ENCODE measurements at places on chromosomes 7 and 10.

DNA sequence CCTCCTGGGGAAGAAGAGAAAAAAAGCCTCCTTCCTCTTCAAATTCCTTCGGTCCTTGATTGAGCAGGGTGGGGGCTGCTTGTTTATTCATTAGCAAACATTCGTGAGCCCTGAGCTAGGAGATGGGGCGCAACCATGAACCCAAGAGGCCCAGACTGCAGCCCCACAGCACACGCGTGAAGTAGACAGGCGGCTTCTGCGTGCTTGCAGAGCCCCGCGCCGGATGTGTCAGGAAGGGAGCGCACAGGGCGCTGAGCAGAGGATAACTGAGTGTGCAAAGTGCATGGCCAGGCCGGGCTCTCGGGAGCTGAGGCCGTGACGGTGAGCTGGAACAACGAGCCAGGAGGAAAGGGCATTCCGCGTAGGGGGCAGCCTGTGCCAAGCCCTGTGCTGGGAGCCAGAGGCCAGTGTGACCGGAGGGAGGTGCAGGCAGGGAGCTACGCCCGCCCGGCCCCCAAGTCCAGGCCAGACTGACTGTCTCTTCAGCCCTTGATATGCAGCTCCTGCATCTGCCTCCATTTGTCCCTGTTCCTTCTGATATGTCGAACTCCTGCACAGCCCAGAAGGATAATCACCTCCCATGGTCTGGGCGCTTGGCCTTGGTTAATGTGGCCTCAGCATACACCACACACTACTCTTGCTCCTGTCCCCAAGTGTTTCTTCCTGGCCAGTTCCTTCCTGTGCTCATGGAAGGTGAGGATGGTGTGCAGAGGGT is 4.6 kb downstream of the FOXL3 start:
- DNase-seq, result no peak

- no peak for DNase-seq
Observed at GRCh38 chr7:19400758-19401254, 255.6 kb upstream of the FERD3L start.

DNA sequence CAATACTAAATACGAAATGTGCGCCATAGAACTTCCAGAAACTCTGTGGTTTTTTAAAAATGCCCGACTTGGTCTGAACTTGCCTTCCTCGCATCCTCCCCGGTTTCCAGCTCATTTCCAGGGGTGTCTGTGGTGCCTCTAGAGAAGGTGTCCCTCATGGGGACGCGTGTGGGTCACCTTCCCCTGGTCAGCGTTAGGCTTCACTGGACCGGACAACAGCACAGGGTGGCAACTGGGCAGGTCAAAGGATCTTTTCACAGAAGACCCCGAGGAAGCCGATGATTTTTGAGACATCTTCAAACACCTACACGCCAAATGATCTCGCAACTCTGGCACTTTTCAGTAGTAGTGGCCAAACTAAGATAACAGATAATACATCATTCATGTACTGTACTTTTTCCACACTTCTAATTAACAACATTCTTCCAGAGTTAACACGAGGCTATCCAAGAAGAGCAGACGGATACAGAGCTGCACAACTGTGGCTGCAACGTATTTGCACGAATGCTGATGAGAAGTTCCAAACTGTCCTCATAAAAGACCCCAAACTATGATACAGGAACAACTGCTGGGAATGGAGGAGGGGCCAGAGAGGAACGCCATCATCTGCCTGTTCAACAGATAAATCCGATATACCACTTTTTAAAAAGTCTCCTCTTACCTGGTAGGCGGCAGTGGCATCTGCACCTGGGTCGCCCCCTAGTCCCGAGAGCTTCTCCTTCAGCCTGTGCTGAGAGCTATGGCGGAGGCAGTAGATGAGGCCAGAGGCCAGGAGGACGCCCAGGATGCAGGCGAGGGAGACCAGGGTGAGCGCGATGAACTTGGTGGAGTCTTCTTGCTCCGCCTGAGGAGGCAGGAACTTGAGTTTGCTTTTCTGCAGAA is 345.5 kb downstream of the DNAJB6 start:
- DNase-seq, result no peak

- no peak for DNase-seq
Observed at GRCh38 chr7:8442814-8443304, 9.4 kb downstream of the NXPH1 start.

DNA sequence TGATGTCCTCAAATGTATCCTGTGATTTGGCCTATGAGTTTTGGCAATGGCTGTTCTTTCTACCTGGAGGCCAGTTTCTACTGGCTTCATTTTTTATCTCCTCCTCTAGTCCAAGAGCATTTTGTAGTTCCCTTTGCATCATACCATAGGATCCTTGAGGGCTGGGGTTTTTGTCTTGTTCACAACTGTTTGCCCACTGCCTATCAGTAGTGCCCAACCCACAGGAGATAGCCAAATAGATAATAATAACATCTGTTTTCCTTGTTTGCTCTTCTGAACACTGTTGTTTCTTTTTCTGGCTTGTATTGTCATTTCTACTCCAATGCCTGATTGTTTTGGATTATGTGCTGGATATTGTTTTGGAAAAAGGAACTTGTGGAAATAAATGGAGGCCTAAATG is 3.4 kb downstream of the CDK1 start:
- DNase-seq, result no peak

- DNase-seq, result no peak
Observed at GRCh38 chr10:3464760-3465405, 292.3 kb upstream of the PITRM1 start.

DNA sequence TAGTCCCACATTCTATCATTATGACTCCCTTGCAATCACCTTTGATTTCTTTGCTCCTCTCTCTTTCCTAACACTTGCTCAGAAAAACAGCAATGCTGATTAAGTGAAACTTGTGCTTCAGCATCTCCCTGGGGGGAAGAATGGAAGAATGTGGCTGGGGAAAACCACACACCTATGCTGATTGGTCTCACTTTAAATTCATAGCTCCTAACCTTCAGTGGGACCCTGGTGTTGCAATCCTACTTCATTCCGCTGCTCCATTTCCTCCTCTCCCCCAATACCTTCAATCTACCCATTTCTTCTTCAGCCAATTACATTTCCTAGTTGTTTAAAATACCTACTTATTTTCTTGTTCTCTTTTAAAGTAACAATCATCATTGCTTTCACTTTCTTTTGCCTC is 1166.7 kb upstream of the C7orf33 start:
- DNase-seq, result no peak

- DNase-seq, result no peak
Observed at GRCh38 chr10:88110355-88110754, 246.9 kb downstream of the PTEN start.

- DNase-seq, result no peak
Observed at GRCh38 chr7:142400042-142400533, 142.2 kb upstream of the PRSS58 start.

DNA sequence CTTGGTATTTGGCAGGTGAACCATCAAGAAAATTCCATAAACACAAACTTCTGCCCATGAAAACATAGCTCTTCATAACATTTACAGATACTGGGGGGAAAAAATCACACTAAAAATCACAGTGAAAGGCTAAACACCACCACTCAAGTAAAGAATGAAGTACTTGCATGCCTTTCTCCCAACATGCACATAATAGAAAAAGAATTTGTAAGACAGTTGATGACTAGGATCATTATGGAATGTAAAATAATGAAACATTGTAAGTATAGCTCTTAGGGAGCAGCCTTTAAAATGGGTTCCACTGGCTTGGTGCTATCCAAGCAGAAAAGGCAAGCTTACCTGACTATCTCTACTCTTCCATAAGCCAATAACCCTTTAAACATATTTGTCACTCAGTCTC is 299.9 kb upstream of the LRRN3 start:
- DNase-seq, result no peak

- DNase-seq, result no peak
Observed at GRCh38 chr10:12689893-12690292, 311.6 kb downstream of the CCDC3 start.

- no peak for DNase-seq
Observed at GRCh38 chr7:55150709-55151451, 132.1 kb downstream of the EGFR start.

- DNase-seq, result no peak
Observed at GRCh38 chr7:12964836-12965235, 277.4 kb downstream of the ARL4A start.

GRCh38 chr7:54663186-54663585 is 95.8 kb downstream of the SEC61G start:
- no peak for DNase-seq

DNA sequence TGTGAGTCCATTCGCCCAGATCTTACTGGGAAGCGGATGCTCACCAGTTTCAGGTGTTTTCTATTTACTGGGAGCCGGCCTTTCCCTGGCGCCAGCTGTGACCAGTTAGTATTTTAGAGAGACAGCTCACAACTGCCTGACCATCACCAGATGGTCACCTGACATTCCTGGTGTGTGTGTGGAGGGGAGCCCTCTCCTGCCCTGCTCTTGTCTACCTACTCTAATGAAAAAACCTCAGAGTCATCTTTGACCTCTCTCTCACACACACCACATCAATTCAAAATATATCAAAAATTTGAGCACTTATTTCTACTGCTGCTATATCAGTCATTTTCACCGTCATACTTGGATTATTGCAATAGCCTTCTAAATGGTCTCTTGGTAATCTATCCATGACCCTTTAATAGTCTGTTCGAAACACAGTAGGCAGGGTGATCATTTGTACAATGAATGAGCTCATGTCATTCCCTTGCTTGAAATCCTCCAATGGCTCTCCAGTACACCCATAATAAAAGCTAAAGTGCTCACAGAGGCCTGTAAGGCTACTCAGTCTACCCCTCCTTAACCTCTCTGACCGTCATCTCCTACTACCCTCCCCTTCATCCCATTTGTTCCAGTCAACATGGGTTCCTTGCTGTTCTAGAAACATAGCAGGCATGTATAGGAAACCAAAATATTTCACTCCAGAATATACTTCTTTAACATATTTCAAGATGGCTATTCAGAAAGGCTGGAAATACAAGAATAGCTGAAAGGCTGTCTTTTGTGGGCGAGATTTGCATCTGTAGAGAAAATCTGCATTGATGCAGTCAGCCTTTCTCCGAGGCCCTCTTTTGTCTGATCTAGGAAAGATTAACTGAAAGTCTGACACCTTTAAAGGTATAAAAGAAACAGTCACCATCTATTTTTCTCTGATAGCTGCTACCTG is 17.5 kb upstream of the NT5C3A start:
- DNase-seq, result no peak

DNA sequence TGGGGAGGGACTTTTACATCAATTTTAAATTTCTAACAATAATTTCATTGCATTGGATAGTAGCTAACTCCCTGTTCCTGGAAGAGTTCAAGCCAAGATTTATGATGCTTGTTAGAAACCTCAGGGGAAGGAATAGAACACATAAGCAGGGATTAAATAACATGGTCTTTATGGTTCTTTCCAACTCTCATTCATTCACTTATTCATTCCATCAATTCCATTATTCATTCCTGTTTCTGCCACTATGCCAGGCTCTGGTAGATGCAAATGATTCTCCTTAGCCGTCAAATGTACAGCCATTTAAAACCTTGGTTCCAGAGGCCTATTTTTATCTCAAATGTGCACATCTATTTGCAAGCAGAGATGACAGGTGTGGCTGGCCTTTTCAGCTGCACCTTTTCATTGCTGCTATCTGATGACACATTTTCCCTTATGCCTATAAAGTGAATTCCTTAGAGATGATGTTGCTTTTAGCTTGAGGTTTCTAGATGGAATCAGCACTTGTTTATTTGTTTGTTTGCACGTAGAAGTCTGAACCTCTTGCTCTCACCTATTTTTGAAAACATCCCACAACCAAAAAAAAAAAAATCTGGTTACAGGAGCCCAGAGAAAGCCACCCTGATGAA is 205.7 kb upstream of the IGFBP3 start:
- DNase-seq, result no peak

DNA sequence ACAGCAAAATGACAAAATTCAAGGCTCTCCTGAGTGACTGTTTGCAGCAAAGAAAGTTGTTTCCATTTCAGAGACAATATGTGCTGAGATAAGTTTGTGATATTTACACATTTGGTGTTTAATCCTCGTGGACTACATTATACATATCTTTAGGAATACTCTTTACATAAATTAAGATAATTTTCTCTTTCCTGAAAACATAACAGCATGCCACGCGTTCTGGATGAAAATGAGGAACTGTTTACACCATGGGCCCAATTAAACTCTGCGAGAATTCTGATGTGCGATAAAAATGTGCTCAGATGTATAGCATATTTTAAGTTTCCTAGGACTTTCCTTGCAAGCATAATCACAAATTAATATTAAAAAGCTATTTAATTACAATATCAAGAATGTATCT is 26.4 kb downstream of the PTPRE start:
- no peak for DNase-seq

DNA sequence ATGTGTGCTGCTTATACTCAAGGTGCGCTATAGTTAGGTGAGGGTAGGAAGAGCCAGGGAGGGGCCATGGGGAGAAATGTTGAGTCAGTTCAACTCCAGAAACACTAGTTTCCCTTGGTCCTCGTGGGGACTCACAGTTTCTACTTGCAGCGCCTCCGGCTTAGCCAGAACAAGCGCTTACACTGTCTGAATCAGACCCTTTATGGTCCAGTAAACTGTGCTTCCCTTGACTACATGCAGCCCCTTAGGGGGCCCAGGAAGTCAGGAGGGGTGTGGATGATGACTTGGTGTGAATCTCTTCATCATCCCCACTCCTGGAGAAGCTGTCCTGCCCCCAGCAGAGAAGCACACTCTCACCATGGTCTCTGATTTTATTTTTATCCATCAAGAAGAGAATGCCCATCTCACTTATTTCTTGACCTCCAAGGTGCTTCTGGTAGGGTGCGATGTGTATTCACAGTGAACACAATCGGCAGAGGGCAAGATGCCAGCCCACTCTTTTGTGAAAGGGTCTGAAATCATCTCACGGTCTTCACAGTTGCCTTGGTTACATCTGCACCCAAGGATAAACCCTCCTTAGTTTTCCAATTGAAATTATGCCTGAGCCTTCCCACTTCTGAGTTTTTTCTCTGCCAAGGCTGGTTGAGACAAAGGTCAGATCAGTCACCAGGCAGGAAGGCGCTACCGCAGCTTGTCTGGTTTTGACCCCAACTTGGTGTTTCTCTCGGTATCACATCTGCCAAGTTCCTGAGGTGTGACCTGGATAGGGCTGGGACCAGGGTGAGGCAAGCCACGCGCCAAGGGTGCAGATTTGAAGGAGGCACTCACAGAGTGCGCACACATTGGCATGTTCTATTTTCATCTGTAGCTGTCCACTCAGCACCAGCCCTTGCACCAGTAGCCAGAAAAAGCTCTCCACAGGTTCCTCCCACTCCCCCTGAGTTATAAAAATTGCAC is 62.7 kb upstream of the LRRC4 start:
- no peak for DNase-seq

GRCh38 chr7:138607216-138608126 is 93.7 kb downstream of the SVOPL start:
- no peak for DNase-seq

All from cortex of kidney (tissue), 1 donor.